ENCODE measurements at places on chromosomes 3 and 15.
A peak's percentile ranks its signal among the peaks of the same experiment; 100 is the strongest.

DNA sequence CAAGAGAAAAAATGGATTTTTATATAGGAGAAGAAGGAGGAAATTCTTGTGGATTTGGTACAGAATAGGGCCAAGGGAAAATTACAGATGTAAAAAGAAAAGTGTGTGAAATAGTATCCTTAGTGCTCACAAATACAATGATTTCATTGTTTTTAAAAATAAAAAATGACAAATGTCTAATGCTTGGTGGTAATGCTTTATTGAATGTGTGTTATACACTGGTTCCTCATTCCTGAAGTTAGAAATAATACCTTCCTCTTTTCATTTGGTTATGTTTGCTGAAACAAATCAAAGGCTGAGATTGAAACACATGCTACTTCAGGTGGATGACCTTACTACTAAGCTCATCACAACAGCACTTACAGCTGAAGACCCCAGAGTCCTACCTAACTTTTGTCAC lies 37.7 kb upstream of the CCR2 start:
- no peak for DNase-seq

- no peak for DNase-seq
Measured at GRCh38 chr15:87942316-87942715, 314.2 kb downstream of the NTRK3 start.

GRCh38 chr15:69253156-69253555 lies 45.6 kb upstream of the PAQR5 start:
- DNase-seq = peak; percentile 91

GRCh38 chr15:69092159-69092558 lies 68.3 kb upstream of the GLCE start:
- peak; percentile 32 for DNase-seq

- no peak for DNase-seq
Measured at GRCh38 chr3:175526191-175526590, 667.1 kb downstream of the NAALADL2 start.

- DNase-seq = no peak
Measured at GRCh38 chr3:64174328-64174727, 50.9 kb downstream of the PRICKLE2 start.

DNA sequence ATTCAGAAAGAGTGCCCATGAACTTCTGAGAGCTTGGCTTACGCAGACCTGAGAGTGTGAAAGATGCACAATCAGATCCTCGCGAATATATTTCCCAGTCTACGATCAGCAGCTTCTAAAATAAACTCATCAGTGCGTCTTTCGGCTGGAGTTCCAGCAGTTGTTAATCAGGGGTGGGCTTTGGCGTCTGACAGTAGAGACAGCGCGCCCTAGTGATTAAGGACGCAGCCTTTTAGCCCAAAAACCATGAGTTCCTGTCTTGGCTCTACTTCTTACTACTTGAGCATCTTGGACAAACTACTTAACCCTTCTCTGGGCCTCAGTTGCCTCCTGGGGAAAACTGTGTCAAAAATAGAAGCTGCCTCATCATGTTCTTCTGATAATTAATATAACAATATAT lies 15.8 kb upstream of the ARRDC4 start:
- DNase-seq = no peak

DNA sequence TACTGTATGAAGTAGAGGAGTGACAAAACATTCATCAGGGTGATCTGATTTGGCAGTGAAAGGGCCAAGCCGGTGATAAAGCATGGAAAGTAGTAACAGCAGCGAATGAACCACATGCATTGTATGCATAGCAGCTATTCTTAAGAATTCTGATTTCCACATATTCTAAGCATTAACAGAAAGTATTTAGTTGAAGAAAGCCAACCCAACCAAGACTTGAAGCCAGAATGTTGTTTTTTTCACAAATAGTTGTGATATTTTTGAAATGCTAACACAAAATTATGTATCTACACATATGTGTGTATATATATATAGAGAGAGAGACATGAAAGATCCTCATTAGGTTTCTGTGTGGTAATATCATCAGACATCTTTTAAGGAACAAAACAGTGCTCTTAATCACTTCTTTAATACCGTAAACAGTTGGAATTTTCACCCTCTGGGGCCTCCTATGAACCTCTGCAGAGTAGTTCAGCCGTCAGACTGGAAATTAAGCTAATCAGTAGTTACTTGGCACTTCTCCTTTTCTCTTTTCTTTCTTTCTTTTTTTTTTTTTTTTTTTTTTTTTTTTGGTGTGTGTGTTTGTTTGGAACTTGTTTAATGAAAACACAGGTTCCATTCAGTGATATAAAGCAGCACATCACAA lies 139.6 kb downstream of the CMSS1 start:
- no peak for DNase-seq

DNA sequence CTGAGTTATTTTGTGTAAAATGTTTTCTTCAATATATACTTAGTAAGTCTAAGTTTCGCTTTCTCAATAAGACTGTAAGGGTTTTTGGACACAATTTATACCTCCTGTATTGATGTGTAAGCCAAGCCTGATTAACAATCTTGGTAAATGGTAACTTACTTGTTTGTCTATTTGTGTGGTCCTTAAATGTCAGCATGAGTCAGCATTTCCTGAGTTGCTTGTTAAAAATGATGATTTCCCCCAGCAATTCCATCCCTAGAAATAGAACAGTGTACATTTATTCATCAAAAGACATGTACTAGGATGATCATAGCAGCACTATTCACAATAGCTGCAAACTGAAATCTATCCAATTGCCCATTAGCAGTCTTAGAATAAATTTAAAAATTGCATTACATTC lies 53.4 kb upstream of the LRIG1 start:
- peak; percentile 30 for DNase-seq

GRCh38 chr15:28075573-28075972 lies 23.5 kb downstream of the OCA2 start:
- no peak for DNase-seq

DNA sequence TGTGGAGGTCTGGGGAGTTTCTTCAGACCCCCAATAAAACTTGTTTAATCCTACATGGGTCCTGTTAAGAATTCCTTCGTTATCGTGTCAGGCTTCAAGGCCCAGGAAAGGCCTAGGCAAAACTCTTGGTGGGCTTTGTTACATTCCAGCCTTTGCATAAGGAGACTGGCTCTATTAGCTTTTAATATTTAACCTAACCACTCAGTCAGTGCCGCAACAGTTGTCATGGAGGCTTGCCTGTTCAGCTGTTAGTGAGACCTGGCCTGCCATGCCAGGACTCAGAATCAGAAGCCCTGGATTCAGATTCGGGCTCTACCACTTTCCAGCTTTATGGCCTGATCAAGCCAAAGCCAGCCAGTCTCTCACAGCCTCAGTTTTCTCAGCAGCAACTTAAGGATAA lies 19.6 kb downstream of the EIF1B start:
- DNase-seq = no peak
